ENCODE measurements at places on chromosomes 16 and 17. TPM values are rescaled to one million over a fixed set of nuclear protein-coding genes. Genes with fewer than 3 reads are reported as not detected.

MBTD1 gene
- 27.3 TPM for total RNA-seq

DNA sequence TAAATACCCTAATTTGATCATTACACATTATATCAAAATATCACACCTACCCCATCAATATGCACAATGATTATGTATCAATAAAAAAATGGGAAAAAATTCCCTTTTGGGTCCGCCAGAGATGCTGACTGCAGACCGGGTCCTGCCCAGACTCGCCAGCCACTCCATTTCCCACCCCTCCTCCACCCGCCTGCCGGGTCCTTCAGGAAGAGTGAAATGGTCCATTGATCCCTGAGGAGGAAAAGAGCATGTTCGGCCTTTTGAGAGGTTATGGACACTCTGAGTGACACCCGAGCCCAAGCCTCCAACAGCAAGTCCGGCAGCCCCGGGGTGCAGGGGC lies 123.9 kb upstream of the ZFHX3 start:
- no peak for DNase-seq
- H3K4me1 ChIP-seq: no peaks in the 10 kb centered on the region
- H3K36me3 ChIP-seq: no peaks in the 10 kb centered on the region
- H3K4me3 ChIP-seq: no peak overlapping the region
- H3K27ac ChIP-seq: no peak overlapping the region

GRCh38 chr17:73628642-73629552 lies 15.3 kb downstream of the SDK2 start:
- H3K4me1 ChIP-seq: no peaks in the 10 kb centered on the region
- H3K27me3 ChIP-seq: no peaks in the 10 kb centered on the region
- no peak overlapping the region for H3K27ac ChIP-seq
- no peak for DNase-seq

ALOX15B gene
- not detected for total RNA-seq

GRCh38 chr17:49193513-49194296 lies 16.7 kb downstream of the GNGT2 start:
- peak overlapping the region; percentile 88 for H3K4me3 ChIP-seq
- H3K4me1 ChIP-seq: peaks cover 6% of the 10 kb centered on the region
- H3K36me3 ChIP-seq: no peaks in the 10 kb centered on the region
- H3K27me3 ChIP-seq: no peaks in the 10 kb centered on the region

- H3K27ac ChIP-seq: no peak overlapping the region
- no peaks in the 10 kb centered on the region for H3K4me1 ChIP-seq
- no peaks in the 10 kb centered on the region for H3K36me3 ChIP-seq
- DNase-seq: no peak
- no peaks in the 10 kb centered on the region for H3K27me3 ChIP-seq
- no peak overlapping the region for H3K4me3 ChIP-seq
Measured at GRCh38 chr16:15864939-15865338, 8.1 kb upstream of the MYH11 start.

GRCh38 chr16:73106329-73107034 lies 58.6 kb upstream of the ZFHX3 start:
- H3K4me3 ChIP-seq: no peak overlapping the region
- no peaks in the 10 kb centered on the region for H3K4me1 ChIP-seq
- H3K27ac ChIP-seq: no peak overlapping the region
- no peak for DNase-seq

KRT24 gene
- total RNA-seq: not detected

- no peak overlapping the region for H3K4me3 ChIP-seq
- no peak overlapping the region for H3K27ac ChIP-seq
- no peak for DNase-seq
Measured at GRCh38 chr16:22938647-22939046, 124.7 kb downstream of the HS3ST2 start.

ATP2C2 gene
- total RNA-seq: not detected

GRCh38 chr16:2939968-2940367 lies 24.1 kb upstream of the KREMEN2 start:
- H3K4me3 ChIP-seq: no peak overlapping the region
- no peaks in the 10 kb centered on the region for H3K4me1 ChIP-seq
- H3K36me3 ChIP-seq: no peaks in the 10 kb centered on the region
- H3K27ac ChIP-seq: no peak overlapping the region
- H3K27me3 ChIP-seq: no peaks in the 10 kb centered on the region

GRCh38 chr16:73092236-73092781 lies 44.4 kb upstream of the ZFHX3 start:
- no peaks in the 10 kb centered on the region for H3K4me1 ChIP-seq
- H3K27ac ChIP-seq: peak overlapping the region; percentile 7
- H3K36me3 ChIP-seq: no peaks in the 10 kb centered on the region
- peak; percentile 14 for DNase-seq

TM4SF5 gene
- total RNA-seq: not detected

KNOP1 gene
- 21.8 TPM for total RNA-seq

- H3K27ac ChIP-seq: no peak overlapping the region
- no peak overlapping the region for H3K4me3 ChIP-seq
- no peaks in the 10 kb centered on the region for H3K4me1 ChIP-seq
Measured at GRCh38 chr16:56538331-56538730, 18.5 kb upstream of the BBS2 start.

TOP2A gene
- total RNA-seq: 1.1 TPM

DNA sequence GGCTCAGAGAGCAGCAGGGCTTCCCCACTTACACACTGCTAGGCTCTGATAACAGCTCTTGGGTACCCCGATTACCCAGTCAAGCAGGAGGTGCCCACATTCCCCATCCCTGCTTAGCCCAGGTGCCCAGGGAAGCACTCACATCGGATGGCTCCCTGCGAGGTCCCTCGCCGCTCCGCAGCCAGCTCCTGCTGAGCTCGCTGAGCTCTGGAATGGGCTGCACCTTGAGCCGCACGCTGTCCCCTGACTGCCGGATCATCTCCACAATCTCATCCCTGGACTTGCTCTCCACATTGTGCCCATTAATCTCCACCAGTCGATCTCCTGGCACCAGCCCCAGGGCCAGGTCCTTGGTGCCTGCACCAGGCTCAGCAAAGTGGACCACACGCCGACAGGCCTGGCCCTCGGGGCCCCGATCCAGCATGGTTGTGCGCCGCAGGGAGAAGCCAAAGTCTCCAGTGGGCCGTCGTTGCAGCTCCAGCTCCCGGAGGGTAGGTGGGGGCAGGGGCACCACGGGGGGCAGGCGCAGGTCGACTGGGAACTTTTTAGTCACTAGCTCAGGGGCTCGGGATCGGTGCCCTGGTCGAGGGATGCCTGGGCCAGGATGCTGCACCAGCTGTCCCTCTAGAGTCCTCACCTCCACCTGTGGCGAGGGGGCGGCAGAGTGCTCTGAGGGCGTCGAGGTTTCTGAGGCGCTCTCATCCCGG lies 14.2 kb downstream of the MYO18A start:
- H3K4me3 ChIP-seq: no peak overlapping the region
- no peaks in the 10 kb centered on the region for H3K4me1 ChIP-seq
- no peaks in the 10 kb centered on the region for H3K27me3 ChIP-seq
- H3K36me3 ChIP-seq: no peaks in the 10 kb centered on the region

- H3K36me3 ChIP-seq: no peaks in the 10 kb centered on the region
- no peak overlapping the region for H3K27ac ChIP-seq
- H3K27me3 ChIP-seq: no peaks in the 10 kb centered on the region
- H3K4me1 ChIP-seq: peaks cover 11% of the 10 kb centered on the region
- H3K4me3 ChIP-seq: no peak overlapping the region
- DNase-seq: no peak
Measured at GRCh38 chr16:82943371-82943770, 316.6 kb downstream of the CDH13 start.

DNA sequence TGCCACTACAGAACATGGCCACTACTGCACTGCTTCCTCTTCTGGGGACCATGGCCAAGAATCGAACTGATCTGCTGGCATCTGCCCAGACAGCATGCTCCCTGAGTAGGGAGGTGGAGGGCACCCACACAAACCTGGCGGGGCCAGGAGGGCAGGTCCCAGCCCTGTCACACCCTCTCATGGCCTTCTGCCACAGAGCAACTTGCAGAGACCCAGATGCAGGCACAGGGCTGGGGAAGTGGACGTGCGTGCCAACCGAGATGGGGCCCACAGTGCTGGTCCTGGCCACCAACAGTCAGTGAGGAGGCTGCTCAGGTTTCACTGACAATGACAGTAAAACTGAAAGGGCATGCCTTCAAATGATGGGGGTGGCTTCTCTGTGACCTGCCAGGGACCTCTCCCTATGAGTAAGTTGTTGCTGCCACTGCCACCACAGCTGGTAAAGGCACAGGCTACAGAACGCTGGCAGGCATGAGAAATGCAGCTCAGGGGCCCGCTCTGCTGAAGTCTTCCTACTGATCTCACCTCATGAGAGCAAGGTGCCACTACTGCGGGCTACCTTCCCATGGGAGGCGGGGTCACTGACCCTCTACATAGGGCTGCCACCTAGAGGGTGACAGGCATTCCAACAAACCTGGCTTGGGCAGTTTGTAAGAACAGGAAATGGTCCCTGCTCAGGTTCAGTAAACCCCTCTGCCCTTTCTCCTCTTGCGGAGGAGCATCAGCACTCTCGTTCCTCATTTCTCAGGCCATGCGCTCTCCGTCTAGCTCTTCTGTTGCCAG lies 15.5 kb downstream of the HIC1 start:
- H3K36me3 ChIP-seq: peaks cover 75% of the 10 kb centered on the region
- H3K27ac ChIP-seq: no peak overlapping the region
- H3K27me3 ChIP-seq: no peaks in the 10 kb centered on the region
- DNase-seq: no peak
- H3K4me3 ChIP-seq: no peak overlapping the region
- H3K4me1 ChIP-seq: no peaks in the 10 kb centered on the region

DNA sequence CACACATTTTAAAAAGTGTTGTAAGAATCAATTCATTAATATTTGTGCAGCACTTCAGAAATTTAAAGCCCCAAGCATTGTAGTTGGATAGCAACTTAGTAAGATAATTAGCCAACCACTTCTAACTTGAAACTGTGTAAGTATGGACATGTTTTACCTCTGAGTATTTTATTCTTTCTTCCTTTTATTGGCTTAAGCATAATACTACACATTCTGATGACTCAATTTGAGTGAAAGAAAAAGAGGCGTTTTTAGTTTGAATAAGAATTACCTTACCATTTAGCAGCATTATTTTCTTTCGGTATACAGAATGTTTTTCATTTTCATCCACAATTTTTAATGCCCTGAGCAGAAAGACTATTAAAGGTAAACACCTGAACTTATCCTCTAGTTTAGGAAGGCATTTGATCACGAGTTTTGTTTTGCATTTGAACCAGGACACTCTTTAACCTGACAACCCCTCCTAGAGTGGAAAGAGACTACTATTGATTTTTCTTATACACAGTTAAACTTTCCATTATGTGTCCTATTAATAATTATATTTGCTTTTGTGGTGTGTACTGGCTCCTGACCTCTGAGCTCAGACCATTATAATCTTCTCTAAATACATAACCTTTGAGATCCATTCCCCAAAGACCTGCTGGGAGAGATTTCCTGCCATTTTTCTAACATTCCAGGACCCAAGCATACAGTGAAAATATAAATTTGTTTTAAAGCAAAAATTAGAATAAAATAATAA lies 9.2 kb downstream of the NACA2 start:
- H3K4me3 ChIP-seq: no peak overlapping the region
- no peaks in the 10 kb centered on the region for H3K36me3 ChIP-seq
- H3K27ac ChIP-seq: no peak overlapping the region
- no peaks in the 10 kb centered on the region for H3K27me3 ChIP-seq

TMEM88 gene
- 11.5 TPM for total RNA-seq

- H3K36me3 ChIP-seq: no peaks in the 10 kb centered on the region
- H3K4me1 ChIP-seq: no peaks in the 10 kb centered on the region
- no peak for DNase-seq
Measured at GRCh38 chr16:3115003-3115402, 2.6 kb downstream of the ZNF205 start.

- H3K4me1 ChIP-seq: peaks cover 4% of the 10 kb centered on the region
- H3K4me3 ChIP-seq: no peak overlapping the region
- no peak for DNase-seq
- H3K36me3 ChIP-seq: no peaks in the 10 kb centered on the region
- no peak overlapping the region for H3K27ac ChIP-seq
Measured at GRCh38 chr17:43337684-43338428, 60.9 kb upstream of the ARL4D start.

FBXW10 gene
- total RNA-seq: not detected

DNA sequence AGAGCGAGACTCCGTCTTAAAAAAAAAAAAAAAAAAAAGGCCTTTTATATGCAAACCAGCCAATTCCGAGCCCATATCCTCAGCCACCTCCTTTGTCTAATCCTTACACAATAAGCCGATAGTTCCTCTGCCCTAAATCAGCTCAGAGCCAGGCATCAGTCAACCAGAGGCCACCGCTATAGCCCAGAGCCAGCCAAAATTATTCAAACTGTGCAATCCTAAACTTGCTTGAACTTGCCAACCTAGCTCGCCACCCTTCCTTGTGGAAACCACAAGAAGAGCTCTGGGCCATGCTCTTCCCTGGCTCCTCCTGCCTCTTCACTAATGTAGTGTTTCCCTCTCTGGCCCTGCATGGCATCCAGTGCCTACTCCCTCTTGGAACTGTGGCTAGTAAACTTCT lies 17.7 kb downstream of the ITGAL start:
- DNase-seq: no peak
- H3K36me3 ChIP-seq: peaks cover 85% of the 10 kb centered on the region
- no peak overlapping the region for H3K4me3 ChIP-seq
- H3K4me1 ChIP-seq: no peaks in the 10 kb centered on the region
- no peaks in the 10 kb centered on the region for H3K27me3 ChIP-seq

HYDIN gene
- not detected for total RNA-seq

Measured in naive thymus-derived CD4-positive, alpha-beta T cell (primary cell).